ENCODE measurements at places on chromosomes 5 and 9. TPM values are rescaled to one million over a fixed set of nuclear protein-coding genes. Genes with fewer than 3 reads are reported as not detected.

PCDHA7 gene
- 0.89 TPM for total RNA-seq

KCNMB1 gene
- total RNA-seq, result 20.9 TPM

STX17 gene
- total RNA-seq, result 29.5 TPM

PCDHB16 gene
- total RNA-seq, result 3.0 TPM

PIP5K1B gene
- total RNA-seq, result 14.0 TPM

RFESD gene
- 1.3 TPM for total RNA-seq

- no peak for DNase-seq
Observed at GRCh38 chr9:2879803-2880202, 35.9 kb upstream of the PUM3 start.

DNA sequence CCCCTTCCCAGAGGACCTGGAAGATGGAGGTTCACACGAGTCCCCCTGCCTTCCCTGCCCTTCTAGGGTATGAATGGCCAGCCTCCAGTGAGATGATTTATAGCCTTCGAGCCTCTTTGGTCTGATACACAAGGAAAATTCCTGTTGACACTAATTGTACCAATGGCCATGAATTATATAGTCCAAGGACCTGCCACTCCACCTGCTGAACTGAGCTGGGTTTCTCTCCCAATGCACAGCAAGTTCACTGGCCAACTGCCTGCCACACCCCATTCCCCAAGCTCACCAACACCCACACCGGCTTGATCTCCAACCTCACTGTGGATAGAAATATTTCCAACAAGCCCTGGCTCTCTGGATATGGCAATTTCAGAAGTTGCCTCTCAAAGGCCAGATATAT lies 9.3 kb upstream of the ADRA1B start:
- peak; percentile 51 for DNase-seq

DNA sequence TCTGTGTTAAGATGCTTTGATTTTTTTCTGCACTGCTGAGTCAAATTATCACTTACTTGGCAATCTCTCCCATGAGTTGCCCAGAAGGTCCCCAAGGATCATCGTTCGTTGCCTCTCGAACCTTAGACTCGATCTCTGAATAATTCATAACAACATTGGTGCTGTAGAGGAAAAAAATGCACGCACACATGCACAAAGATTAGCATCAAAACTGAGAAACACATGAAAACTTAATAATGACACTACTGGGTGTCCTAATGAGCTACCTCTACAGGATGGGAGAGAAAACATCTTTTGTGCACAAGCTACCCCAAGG lies 41.6 kb downstream of the CLINT1 start:
- no peak for DNase-seq

- DNase-seq, result no peak
Observed at GRCh38 chr9:126371007-126371870, 44.6 kb downstream of the MVB12B start.

- DNase-seq, result no peak
Observed at GRCh38 chr9:26669701-26670670, 222.6 kb downstream of the CAAP1 start.

DNA sequence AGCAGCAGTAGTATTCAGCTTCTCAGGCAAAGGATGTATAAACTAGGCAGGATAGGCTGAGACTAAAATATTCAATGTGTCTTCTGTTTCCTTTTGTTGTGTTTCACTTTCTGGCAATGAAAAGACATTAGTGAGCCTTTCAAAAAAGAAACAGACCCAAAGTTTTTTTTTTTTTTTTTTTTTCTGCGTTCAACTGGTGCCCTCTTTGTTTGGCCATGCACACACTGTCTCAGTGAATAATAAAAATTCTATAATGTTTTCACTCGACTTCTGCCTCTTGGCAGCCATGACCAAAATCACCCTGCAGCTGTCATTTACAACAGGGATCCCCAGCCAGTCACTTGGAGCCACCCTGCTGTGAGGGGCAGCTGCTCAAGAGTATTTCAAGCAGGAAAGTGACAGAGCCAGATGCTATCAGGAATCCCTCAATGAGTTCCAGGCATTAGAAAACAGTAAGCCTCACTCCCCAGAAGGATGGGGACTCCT lies 44.0 kb upstream of the MAN2A1 start:
- DNase-seq, result no peak

DNA sequence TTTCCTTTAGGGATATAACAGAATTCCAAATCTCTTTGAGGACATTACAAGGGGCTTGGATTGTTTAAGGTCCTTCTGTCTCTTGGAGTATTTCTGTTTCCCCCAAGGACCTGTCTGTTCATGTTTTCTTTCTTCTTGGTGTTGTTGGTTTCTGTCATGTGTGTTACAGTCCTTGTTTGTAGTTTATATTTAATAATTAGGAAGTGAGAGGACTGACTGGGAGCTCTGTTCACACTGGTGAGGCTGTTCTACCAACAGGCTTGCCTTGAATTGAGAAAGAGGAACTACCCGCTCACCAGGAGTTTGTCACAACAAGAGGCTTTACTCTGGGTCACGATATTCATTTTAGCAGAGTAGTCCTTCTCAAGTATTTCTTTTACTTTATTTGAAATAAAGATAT lies 119.2 kb upstream of the SV2C start:
- no peak for DNase-seq

DNA sequence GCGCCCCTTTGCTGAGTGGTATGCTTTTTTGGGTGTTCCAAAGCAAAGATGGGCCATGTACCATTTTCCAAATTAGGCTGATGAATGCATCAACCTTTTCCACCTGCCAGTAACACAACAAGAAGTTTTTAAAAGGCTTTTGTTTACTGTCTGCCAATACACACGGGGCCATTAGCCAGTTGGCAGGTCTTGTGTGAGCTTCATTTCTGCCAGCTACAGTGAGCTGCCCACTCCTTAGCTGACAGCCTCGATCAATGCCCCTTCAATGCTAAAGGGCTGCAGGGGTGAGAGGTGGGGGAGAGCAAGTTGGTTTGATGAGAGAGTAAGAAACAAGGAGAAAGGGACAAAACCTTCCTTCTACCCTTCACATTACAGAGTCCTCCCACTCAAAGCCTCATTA lies 128.7 kb downstream of the C5orf15 start:
- DNase-seq, result no peak

DNA sequence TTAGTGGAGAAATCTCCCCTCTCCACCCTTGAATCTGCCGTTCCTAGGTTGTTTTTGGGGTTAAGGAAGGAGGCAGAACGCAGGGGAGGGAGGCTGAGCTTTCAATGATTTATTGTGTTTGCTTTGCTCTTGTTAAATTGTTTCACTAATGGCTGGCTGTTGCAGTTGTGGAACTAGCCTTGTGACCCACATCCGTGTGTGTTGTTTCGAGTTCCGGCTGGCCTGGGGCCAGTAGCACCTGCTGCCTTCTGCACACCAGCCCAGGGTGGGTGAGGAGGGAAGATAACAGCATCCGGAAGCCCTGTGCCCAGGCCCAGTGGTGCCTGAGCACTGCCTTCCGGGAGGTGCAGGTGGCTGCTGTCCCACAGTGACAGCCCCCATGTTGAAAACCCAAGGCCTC lies 3.6 kb downstream of the ERGIC1 start:
- DNase-seq, result peak; percentile 85

DNA sequence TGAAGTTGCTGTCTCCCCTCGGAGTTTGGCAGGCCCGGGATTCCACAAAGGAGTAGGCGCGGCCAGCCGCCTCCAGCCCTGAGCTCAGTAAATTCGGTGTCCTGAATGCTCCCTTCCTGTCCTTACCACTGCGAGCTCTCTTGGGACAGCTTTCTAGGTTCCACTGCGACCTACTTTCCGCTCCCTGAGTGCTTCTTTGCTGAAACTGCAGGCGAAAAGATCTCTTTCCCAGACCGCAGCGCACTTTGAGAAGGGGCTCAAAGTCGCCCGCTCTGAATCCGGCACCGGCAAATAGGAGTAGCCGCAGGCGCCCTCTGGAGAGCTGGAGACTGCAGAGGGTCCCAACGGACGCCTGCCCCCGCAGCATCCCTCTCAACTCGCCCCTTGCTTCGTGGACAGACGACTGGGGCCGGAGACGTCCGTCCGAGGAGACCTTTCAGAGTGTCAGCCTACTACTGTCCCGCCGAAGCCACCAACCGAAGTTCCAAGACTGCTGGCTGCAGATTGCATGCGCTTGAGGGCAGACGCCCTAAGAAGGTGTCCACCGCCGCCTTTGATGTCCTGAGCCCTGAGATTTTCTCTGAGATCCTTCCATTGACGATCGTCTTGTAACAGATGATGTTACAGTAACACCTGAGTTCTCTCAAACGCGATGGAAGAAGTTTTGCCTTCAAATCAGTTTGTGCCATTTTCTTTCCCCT lies 96.0 kb downstream of the ANXA2R start:
- no peak for DNase-seq

- DNase-seq, result no peak
Observed at GRCh38 chr5:31113666-31114350, 79.7 kb upstream of the CDH6 start.

DNA sequence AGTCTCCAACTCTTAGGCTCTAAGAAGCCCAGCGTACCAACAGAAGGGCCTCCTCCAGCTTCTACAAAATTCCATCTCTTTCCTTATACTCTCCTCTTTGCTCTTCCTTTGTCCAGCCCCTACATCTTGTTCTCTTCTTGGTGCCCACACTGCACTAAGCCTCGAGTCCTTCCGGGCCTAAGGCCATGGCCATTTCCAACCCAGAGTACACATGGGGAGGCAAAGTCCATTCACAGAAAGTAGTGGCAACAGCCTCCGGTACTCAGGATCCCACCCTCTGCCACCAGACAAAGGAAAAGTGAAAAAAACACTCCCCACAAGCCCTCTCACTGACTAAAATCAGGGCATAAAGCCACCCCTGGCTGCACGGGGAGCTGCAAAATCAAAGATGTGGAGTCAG lies 60.3 kb downstream of the SAXO1 start:
- DNase-seq, result no peak

GRCh38 chr5:2353871-2354440 lies 397.5 kb downstream of the IRX2 start:
- no peak for DNase-seq

GRCh38 chr9:65449423-65449822 lies 164.4 kb upstream of the FOXD4L5 start:
- no peak for DNase-seq

- no peak for DNase-seq
Observed at GRCh38 chr5:73236541-73237128, 63.6 kb downstream of the TMEM174 start.

- no peak for DNase-seq
Observed at GRCh38 chr9:87494970-87495471, 2.6 kb upstream of the DAPK1 start.

DNA sequence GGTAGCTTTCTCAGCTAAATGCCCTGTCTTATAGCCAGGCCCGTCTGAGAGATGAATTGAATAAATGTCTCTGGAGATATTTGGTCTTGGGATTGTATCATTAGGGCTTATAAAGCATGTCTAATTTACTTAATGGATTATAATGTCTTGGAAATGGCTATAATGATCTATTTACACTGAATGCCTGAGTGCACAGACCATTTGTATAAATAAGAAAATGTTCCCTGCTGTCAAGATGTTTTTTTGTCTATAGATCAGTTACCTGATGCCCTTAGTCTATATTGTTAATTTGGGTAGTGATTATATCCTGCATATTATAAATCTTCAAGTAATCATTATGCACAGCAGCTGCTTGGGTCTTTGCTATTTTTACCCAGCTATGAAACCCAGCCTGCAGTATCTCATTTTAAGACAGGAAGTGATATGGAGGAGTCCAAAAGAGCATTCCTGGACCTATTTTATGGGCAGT lies 112.9 kb upstream of the ACTBL2 start:
- DNase-seq, result no peak

DNA sequence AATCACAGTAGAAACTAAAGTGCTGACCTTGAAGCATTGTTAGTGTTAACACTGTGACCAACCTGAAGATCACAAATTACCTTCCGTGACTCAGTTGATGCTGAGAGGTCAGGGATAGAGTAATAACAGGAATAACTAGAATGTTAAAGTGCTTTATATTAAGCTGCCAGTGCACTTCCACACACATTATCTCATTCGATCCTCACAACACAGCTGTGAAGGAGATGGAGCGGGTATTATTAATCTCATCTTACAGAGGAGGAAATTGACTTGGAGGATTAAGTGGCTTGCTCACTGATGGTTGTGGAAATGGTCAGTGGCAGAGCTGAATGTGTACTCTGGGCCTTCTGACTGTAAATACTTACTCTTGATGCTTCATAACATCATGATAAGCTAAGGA lies 252.5 kb upstream of the DMRT1 start:
- no peak for DNase-seq

DNA sequence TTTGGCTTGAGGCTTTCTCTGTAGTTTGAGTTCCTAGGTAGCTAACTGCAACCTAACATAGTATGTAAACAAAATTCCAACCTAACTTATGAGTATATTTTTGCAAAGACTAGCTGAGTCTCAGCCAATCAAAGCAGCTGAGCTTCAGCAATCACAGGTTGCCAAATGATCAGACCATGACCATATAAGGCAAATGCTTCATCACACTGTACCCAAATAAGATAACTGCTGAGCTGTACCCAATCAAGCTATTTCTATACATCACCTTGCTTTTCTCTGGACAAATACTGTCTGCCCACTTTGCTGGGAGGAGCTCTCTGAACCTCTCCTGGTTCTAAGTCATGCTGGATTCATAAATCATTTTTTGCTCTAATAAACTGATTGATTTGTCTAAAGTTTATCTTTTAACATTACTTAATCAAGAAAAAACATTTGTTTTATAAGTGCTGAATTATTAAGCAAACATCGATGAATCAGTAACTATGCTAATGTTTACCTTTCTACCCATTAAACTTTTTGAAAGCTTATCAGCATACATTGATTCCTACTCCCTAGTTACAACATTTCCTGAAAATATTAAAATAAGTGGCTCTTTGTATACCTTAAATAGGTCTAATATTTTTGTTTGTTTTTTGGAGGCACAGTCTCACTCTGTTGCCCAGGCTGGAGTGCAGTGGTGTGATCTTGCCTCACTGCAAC lies 129.7 kb upstream of the PCA3 start:
- peak; percentile 48 for DNase-seq

DNA sequence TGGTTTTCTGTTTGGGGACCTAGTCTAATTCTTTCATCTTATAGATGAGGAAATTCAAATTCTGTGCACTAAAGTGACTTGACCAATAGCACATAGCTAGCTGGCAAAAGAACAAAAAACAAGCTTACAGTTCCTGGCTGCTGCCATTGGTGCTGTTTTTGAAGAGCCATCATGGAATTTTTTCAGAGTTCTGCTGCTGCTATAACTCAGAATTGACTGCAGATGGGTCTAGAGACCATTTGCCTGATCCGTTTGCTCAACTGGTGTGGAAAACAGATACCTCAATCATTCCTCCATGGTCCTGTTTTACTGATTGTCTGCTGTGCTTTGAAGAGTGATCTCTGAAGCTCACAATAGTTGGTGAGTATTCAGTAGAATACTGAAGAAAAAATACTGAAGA lies 15.2 kb downstream of the FBXL7 start:
- DNase-seq, result no peak

GRCh38 chr9:130158001-130158400 lies 14.2 kb upstream of the NCS1 start:
- no peak for DNase-seq

GRCh38 chr9:120868339-120868675 lies 8.7 kb downstream of the PHF19 start:
- no peak for DNase-seq
